CD4-positive, alpha-beta memory T cell (primary cell): ENCODE measurements at places on chromosomes 3 and 15. TPM values are rescaled to one million over a fixed set of nuclear protein-coding genes. Genes with fewer than 3 reads are reported as not detected.

DNA sequence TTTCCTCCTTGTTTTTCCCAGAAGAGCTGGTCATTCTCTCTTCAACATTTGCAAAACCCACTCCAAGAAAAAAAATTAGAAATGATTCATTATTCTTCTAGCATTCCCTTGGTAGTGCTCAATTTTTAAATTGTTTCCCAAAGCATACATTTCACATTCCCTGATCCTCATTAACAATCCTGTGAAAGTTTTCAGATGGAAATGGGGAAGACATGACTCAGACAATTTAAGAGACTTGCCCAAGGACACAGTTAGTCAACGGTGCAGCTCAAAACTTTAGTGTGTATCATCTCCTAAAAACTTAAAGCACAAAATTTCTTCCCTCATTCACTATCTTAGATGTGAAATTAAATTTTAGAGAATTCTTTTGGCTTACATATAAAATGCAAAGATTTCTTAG, 17.1 kb upstream of the ABI3BP start:
- no peak for DNase-seq

ISLR2 gene
- not detected for total RNA-seq

- no peak for DNase-seq
Observed at GRCh38 chr3:196144383-196145105, 62.7 kb upstream of the TFRC start.

- no peak for DNase-seq
Observed at GRCh38 chr3:196156160-196156559, 55.0 kb downstream of the ZDHHC19 start.

IL5RA gene
- total RNA-seq = 0.33 TPM
